CD4-positive, alpha-beta T cell treated with Interleukin-10 for 1 hour (primary cell): ENCODE measurements at places on chromosomes 12 and 14.

DNA sequence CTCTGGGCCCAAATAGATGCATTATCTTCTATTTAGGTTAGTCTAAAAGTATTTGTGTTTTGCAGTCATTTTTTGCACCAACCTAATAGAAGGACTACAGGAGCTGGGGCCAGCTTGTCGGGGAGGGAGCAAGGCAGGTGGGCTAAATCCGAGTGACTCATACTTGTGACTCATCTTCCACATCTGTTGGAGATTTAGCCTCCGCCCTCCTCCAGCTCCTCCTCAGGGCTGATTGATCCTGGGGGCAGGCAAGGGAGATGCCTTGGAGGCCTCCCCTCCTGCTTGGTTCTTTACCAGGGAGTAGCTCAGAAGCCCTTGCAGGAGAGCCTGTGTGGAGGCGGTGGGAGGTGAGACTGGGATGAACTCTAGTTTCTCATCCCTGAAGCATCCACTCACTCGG lies 27.9 kb downstream of the RHOF start:
- no peak for DNase-seq

GRCh38 chr12:27554421-27555186 lies 30.6 kb downstream of the PPFIBP1 start:
- no peak for DNase-seq

GRCh38 chr12:130619385-130620001 lies 96.6 kb downstream of the RIMBP2 start:
- no peak for DNase-seq

DNA sequence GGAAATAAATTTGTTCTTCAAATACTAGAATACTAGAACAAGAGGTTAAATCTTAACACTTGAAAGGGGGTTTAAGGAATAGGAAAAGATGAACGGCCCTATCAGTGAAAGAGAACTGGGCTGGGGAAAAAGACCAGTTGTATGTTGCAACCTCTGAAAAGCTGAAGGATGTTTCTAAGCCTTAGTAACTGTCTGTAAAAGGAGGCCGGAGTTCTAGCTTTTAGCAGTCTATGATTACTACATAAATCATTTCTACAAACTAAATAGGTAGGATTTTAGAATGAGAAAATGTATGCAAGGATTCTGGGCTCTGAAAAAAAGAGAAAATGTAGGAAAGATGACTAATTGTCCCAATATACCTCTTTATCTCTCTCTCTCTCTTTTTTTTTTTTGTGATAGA lies 4.9 kb downstream of the CERS5 start:
- no peak for DNase-seq

DNA sequence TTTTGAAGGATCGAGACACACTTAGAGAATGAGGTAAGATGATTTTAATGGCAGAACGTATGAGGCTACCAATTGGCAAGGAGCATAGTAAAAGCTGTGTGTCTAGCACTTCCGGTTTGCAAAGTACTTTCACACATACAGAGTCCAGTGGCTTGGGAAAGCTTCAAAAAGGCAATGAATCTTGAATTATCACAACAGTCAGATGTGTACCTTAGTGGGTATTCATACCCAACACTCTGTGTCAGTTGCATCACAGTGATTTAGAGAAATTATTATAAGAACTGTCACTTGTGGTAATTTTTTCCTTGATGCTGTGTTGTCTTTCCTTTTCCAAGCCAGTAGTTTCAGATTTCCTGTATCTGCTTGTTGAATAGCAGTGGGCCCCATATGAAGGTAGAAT lies 424.1 kb downstream of the PCNX1 start:
- no peak for DNase-seq

GRCh38 chr12:126843915-126844669 lies 1422.9 kb upstream of the TMEM132C start:
- DNase-seq: no peak

GRCh38 chr12:6333566-6333965 lies 8.3 kb downstream of the TNFRSF1A start:
- no peak for DNase-seq

GRCh38 chr12:113149361-113150150 lies at the start of gene CFAP73:
TSS of gene CFAP73 (plus strand) at chr12:113149724. CDS start at chr12:113149858, 134 bp downstream.
- DNase-seq: no peak

DNA sequence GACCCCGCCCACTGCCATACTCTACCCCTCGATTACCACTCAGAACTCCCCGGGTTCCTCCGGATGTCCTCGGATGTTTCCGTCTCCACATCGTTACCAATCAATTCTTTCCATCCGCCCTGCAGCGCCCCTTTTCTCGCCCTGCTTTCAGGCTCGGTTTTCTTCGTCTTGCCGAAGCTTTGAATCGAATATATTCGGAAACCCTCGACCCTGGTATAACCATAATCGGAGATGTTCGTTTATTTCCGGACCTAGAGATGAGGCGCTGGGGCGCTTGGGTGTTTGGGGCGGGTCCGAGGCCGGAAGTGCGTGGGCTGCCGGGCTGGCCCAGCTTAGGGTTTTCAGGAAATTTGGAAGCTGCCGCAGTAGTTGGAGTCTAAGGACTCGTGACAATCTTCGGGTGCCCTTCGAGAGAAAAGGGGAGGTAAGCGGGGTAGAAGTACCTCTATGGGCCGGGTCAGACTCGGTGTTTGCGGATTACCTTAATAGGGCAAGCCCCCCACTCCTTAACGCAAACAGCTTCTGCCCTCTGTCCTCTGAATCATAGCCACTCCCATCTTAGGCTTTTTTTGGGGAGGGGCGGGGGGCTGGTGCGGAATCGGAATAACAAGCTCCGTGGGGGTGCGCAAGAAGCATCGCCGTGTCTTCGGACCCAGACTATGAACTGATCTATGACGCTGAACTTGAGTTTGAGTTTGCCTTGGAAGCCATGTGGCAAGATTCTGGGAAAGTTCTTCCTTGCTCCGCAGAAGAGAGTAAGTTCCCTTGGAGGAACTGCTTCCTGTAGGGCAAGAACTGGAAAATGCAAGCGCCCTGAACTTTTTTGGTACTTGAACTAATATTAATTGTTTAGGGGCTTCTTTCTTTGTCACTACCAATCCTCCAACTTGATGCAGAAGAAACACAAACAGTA lies at the start of gene C14orf119:
C14orf119 (plus strand) TSS at position 310 of the 913 bp plus-strand sequence. CDS start 2,154 bp downstream, outside the sequence.
- DNase-seq: peak; percentile 100

- DNase-seq: no peak
These were observed 4.5 kb upstream of the ARF3 start for GRCh38 chr12:48961801-48962200.

DNA sequence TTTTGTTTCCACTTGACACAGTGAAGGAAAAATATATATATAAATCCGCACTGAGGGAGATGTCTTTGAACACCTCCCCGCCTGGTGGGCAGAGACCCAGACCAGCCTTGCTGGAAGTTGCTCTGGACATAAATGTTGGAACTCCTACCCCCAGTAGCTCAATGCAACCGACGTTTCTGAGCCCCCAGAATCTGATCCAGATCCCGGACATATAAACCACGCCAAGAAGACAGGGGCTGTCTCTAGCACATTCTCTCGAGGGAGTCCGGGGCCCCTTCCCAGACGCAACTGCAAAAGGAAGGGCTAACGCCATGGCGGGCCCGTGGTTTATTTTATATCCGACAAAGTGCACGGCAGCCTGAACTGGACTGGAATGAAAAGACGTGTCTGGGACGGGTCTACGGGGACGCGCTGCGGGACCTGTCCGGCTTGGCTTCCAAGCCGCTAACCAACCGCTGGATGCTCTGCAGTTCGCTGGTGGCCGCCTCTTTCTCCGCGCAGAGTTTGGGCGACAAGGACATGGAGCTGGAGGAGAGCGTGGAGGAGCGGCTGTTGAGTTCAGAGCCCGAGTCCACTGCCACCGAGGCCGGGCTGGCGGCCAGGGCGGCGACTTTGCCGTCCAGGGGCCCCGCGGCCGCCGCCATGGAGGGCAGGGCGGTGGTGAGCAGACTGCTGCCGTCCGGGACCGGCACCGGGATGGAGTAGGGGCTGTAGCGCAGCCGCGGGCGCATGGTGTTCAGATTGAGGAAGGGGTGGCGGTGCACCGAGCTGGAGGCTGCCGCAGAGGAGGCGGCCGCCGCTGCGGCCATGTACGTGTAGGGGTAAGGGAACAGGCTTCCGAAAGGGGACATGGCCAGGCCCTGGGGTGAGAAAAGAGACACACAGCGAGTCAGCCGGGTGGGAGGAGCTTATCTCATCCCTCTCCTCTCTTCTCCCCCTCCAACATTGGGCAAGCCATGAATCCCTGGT lies 12.2 kb downstream of the TBX3 start:
- no peak for DNase-seq

- DNase-seq: no peak
These were observed 9.1 kb downstream of the GPR19 start for GRCh38 chr12:12686925-12687324.

- DNase-seq: no peak
These were observed 76.5 kb downstream of the FBXL14 start for GRCh38 chr12:1517734-1518525.

DNA sequence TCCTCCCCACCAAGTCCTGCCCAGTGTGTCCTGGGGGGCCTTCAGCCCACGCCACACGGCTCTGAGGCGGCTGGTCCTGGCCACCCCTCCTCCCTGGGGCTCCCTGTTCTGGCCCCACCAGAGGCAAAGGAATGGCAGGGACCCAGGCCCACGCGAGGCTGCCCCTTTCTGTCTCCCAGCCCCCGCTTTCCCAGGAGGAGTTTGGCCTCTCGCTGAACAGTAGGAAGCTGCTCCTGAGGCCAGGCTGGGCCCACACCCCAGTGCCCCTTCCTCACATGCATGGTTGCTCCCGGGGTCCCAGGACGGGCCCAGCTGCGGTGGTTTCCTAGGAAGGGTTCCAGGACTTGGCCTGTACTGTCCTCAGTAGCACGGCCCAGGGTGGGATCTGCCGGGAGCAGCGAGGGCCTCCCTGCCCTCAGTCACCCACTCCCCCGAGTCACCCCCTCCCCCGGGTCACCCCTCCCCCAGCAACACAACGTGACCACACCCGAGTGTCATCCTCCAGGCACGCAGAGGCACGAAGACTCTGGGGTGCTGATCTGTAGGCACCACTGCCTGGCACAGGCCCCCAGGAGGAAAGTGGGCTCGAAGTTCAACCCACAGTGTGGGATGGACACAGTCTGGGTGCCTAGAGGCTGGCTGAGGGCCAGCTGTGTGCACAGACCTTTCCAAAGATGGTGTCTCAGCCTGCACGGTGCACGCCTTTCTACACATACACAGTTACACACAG lies 33.0 kb downstream of the LRCOL1 start:
- DNase-seq: no peak

GRCh38 chr14:21902561-21903181 lies 229.1 kb upstream of the OR4E1 start:
- DNase-seq: peak; percentile 44

GRCh38 chr14:69716478-69717187 lies 50.3 kb upstream of the SRSF5 start:
- DNase-seq: peak; percentile 61

DNA sequence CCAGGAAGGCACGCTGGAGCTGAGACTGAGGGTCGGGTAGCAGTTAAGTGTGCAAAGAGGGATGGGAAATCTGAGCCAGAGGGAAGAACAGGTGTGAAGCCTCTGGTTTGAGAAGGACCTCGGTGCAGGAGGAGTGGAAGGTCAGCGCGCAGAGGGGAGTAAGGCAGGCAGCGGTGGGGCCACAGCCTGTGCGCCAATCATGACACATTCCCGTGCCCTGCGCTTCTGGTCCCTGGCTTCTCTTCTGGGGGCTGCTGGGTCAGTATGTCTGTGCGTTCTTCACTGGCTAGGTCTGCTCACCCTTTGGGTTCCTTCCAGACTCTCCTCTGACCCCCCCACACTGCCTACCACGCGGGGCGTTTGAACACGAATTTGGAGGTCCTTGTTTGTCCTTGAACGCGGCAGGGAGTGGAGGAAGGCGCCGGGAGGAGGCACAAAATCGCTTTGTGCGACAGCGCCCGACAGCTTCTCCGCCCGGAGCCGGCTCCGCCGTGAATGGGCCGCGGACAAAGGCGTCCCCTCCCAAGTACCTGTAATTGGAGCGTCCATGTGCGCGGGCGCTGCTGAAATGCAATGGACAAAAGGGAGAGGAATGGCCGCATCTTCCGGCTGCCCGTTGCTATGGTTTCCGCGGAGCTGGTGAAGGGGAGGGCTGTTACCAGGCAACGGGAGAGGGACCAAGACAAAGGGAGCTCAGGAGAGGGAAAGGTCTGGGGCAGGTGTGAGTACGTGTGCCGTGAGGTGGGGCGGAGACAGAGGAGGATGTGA lies 207.2 kb upstream of the SRRM4 start:
- DNase-seq: no peak

GRCh38 chr12:108519558-108519957 lies 4.5 kb downstream of the FICD start:
- DNase-seq: peak; percentile 19

GRCh38 chr12:131818821-131819585 lies 9.2 kb upstream of the MMP17 start:
- no peak for DNase-seq

GRCh38 chr12:64797156-64797555 lies 27.3 kb upstream of the TBC1D30 start:
- no peak for DNase-seq
